ENCODE measurements at places on chromosomes 16 and 17. TPM values are rescaled to one million over a fixed set of nuclear protein-coding genes. Genes with fewer than 3 reads are reported as not detected.

DNA sequence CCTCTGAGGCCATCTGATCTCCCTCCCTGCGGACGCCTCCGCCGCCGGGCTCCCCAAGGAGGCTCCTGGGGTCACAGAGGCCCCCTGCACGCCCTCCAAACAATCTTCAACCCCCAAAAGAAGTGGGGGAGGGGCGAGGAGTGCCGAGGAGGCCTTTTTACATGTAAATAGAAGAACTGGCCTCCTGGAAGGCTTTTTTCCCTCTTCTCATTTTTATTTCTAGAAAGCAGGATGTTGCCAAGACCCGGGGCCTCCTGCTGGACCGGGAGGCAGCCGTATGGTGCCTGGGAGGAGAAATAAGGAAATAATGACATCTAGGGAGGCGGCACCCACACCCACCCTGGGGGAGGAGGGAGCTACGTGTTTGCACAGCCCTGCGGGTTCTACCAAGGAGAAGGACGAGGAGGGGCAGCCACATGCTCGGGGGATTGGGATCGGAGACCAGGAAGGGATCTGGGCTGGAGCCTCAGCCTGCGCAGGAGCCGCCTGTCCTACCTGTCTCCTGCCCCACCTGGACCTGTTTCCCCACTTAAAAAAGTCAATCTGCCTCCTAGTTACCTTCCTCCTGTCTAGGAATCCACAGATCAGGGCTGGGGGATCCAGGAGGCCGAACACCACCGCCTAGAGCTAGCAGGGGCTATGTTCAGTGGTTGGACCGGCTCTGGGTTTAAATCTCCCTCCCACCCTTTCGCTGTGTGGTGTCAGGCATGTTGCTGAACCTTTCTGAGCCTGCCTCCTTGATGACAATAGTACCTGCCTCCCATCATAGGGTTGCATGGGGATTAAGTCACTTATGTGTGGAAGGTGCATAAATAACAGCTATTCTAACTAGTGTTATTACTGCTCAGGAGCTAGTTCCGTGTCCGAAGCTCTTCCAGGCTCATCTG is 175.7 kb upstream of the GSE1 start:
- DNase-seq, result peak; percentile 78

GRCh38 chr16:5042574-5043171 is 8.9 kb upstream of the NAGPA start:
- peak; percentile 16 for DNase-seq

DNA sequence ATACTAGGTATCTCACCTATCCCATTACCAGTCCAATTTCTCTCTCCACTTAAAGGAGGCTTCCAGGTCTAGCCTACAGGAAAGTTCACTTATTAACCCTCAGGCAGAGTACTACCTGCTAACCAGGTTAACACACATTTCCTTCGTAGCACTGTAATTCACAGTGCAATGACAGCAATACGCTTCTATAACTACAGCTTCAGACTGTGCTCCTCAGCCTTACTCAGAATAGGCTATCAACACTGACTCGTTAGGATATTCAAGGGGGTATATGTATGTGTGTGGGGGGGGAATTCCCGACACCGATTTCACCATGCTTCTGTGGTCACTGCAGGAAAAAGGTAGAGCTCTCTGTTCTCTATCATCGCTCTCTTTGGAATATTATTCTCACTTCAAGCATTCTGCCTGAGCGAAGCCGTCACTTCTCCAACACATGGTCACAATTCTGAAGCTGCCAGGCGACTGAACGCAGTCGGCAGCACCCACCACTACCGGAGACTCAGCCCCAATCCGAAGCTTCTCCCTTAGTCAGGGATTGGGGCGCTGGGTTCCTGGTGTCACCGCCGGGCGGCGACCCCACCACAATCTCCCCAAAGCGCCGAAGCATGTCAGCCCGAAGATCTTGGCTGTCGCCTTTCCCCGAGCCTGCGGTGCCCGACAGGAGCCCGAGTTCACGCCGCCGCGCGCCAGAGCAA is 618 bp downstream of the GGA3 start:
- DNase-seq, result no peak

DNA sequence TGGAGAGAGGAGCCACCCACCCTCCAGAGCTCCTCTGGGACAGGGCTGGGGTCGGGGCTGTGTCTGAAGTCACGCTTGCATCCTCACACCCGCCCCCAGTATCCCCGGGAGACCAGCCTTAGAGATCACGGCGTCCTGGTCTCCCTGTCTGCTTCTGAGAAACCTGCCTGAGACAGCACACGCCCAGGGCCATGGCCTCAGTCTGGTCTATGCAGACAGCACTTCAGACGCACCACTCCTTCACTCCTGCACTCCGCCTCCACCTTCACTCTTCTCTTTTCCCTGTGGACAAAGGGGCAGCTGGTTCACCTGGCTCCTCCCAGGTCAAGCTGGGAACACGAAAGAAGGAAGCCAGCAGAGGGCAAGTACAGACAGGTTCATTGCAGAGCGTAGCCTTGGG is 248.0 kb upstream of the GSE1 start:
- DNase-seq, result peak; percentile 42

- peak; percentile 74 for DNase-seq
Measured at GRCh38 chr16:30998852-30999761, 11.3 kb downstream of the STX1B start.

DNA sequence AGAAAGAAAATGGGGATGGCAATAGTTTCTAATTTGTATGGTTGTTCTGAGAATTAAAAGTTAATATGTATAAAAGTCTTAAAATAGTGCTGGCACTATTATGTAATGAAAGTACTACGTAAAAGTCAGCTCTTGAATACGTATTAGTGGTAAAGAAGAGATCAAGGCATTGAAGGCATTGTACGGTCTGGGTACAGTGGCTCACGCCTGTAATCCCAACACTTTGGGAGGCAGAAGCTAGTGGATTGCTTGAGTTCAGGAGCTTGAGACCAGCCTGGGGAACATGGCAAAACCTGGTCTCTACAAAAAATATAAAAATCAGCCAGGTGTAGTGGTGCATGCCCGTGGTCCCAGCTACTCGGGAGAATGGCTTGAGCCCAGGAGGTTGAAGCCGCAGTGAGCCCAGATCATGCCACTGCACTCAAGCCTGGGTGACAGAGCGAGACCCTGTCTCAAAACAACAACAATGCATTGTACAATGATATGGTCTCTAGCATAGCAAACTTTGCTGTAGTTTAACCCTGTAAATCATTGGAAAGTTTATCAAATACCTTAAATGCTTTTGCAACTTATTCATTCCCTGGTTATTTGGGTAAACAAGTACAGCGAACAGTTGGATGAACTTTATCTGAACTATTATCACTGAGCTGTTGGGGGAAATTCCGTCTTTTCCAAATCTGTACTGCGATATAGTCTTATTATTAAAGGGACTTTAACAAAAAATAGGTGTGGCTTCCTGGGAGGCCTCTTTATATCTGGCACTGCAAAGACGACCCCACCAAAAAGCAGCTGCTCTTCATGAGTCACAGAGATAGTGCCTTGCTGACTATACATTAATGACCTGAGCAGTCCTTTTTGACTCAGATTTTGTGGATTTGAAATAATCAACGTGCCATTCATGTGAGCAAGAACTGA is 73.6 kb downstream of the GPRC5B start:
- DNase-seq, result no peak

GRCh38 chr16:4660454-4661007 is 32.8 kb upstream of the NUDT16L1 start:
- peak; percentile 87 for DNase-seq

- DNase-seq, result no peak
Measured at GRCh38 chr16:26911436-26911835, 155.3 kb upstream of the C16orf82 start.

DNA sequence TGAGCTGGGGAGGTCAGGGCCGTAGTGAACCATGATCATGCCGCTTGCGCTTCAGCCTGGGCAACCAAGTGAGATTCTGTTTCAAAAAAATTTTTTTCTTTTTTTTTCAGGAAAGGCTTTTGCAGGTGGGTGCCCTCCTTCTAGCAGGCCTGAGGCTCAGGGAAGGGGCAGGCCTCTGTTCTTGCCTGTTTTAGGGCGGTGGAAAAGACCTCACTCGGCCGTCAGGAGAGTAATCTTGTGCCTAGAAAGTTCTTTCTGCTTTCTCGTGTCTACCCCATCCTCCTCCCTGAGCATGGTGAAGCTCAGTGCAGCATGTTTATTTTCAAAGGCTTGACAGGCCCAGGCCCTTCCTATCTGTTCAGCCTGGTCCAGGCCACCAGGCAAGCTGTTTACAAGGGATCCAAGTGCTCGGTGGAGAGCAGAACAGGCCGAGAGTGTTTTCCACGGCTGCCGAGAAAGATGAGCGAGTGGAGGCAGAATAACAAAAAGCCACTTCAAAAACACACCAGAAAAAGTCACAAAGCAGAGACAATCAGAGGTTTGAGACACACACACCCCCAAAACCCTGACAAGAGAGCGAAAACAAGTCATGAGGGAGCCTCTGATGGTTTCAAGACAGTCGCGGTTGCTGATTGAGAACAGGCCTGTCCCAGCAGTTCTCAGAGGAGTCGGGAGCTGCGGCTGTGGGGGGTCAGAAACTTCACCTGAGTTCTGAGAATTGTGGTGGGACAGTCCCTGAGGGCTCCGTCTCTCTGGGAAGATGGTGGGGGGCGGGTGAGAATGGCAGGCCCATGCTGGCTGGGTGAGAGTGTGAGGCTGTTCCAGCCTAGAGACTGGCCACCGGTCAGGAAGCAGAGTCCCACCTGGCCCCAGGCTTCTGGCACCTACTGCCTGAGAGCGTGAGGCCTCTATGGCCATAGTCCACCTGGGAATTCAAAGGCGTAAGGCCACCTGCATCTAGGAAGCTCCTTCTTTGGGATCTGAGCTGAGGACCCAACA is 37.5 kb upstream of the CCR7 start:
- DNase-seq, result no peak

- no peak for DNase-seq
Measured at GRCh38 chr16:86959091-86959651, 358.0 kb downstream of the C16orf95 start.

DNA sequence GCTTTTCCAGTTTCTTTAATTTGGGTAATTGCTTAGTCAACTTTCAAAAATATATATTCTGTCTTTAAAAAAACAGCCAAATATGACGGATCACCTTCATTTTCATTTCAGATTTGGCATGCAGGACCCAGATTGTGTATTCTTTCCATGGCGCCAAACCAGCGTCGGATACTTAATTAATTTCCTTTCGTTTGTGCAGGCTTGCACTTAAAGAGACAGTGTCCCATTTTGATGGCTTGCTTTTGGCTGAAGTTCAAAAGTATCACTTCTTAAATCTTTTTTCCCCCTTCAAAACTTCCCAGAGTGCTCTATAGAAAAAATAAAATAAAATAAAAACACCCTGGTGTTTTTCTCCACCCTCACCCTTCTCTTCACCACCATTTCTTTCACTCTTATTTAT is 394.5 kb upstream of the SOX9 start:
- DNase-seq, result no peak

- DNase-seq, result no peak
Measured at GRCh38 chr16:21194771-21195301, 16.5 kb downstream of the ZP2 start.

GRCh38 chr17:82243648-82244412 is 15.0 kb downstream of the SLC16A3 start:
- peak; percentile 40 for DNase-seq

DNA sequence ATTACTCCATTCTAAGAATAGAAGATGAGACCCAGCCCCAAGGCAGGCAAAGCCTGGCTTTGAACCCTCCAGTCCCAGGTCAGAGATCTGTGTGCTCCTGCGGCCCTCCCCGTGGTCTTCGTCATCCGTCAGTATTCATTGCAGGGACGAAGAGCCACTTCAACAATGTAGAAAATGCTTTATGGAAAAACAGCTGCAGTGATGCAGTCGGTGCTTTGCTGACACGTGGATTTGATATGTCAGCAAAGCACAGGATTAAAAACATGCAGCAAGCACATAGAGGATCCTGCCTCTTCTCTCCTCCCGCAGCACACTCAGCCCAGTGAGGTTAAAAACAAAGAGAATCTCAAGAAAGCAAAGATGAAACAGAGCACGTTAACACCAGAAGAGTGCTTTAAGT is 117.1 kb upstream of the AXIN2 start:
- no peak for DNase-seq

- no peak for DNase-seq
Measured at GRCh38 chr16:62102588-62102987, 66.3 kb upstream of the CDH8 start.

DNA sequence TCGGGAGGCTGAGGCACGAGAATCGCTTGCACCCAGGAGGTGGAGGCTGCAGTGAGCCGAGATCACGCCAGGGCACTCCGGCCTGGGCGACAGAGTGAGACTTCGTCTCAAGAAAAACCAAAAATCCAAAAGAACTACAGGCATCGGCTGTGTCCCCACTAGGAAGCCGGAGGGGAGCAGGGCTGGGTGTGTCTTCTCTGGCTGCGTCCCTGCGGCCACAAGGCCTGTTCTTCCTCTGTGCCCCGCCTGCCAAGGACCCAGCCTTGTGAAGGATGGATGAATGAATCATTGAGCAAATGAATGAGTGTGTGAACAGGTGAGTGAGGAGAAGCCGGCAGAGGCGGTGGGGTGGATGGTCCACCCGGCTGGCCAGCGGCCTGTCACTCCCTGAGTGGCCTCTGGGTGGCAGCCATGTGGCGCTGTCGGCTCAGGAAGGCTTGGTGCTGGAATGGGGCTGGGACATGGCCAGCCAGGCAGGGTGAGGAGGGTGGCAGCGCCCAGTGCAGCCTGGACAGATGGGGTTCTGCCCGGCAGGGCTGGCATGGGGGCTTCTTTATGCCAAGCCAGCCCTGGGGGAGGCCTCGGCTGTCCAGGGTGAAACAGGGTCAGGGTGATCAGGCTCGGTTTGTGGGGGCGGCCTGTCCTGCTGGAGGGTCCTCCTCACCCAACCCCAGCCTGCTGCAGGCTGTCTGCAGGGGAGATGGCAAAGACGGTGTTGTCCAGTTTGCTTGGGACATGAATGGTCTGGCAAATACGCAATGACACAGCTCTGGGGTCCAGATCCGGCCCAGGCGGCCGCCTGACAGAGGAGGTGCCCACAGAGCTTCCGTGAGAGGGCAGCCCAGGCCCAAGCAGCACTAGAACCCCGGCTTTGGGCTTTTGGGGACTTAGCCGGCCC is 21.7 kb downstream of the SLC25A10 start:
- peak; percentile 83 for DNase-seq

Gene CDR2L
- 14.6 TPM for total RNA-seq

Gene ZPBP2
- not detected for total RNA-seq

Gene NPTX1
- not detected for total RNA-seq

Gene KRT33A
- not detected for total RNA-seq

Gene SCN4A
- 5.8 TPM for total RNA-seq

Gene FASN
- 21.8 TPM for total RNA-seq

Gene DCTPP1
- total RNA-seq, result 30.5 TPM

Gene WFIKKN2
- 3.0 TPM for total RNA-seq

Gene TSPOAP1
- 21.2 TPM for total RNA-seq

Gene MYOCD
- total RNA-seq, result 50.1 TPM
